HepG2 (cell line): ENCODE measurements at places on chromosomes 6 and 20.

DNA sequence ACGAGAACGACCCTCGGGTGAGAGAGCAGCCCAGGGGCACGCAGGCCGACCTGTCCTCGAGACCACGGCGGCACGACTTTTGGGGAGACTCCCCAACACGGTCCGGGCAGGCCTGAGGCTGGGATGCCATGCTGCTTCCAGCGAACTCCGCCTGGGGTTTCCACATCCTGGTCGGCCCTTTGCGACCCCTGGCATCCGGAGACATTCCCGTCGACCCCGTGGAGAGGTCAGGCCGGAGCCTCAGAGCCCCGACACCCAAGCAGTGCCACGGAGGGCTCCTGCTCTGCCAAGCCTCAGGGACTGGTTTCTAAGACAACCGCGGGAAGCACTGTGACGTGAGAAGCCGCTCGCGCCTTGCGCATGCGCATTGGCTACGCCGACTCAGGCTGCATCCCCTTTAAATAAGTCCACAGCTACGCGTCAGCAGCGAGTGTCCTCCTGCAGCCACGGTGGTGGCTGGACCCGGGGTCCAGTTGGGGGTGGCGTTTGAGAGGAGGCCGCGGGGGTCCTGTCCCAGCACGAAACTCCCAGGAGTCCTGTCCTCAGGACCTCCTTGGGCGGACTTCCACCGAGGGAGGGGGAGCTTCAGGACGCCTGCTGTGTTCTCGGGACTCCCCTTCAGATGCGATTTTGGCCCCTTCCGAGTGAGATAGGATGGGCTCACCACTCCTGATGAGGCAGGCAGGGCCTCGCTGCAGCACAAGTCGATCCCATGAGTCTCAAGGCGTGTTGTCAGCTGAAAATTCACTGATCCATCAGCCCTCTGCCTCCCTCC lies 1089.3 kb upstream of the DEFB115 start:
- no peak overlapping the region for H3K4me3 ChIP-seq
- H3K27ac ChIP-seq: no peak overlapping the region
- no peaks in the 10 kb centered on the region for H3K4me1 ChIP-seq
- H3K36me3 ChIP-seq: no peaks in the 10 kb centered on the region
- H3K27me3 ChIP-seq: no peaks in the 10 kb centered on the region; the same call in 1 of the 2 replicates

- no peaks in the 10 kb centered on the region for H3K27me3 ChIP-seq
- H3K36me3 ChIP-seq: no peaks in the 10 kb centered on the region
- no peak overlapping the region for H3K27ac ChIP-seq
- no peak overlapping the region for H3K4me3 ChIP-seq
- H3K4me1 ChIP-seq: peaks cover 19% of the 10 kb centered on the region
These were observed 8.9 kb upstream of the AHI1 start for GRCh38 chr6:135506270-135506997.

DNA sequence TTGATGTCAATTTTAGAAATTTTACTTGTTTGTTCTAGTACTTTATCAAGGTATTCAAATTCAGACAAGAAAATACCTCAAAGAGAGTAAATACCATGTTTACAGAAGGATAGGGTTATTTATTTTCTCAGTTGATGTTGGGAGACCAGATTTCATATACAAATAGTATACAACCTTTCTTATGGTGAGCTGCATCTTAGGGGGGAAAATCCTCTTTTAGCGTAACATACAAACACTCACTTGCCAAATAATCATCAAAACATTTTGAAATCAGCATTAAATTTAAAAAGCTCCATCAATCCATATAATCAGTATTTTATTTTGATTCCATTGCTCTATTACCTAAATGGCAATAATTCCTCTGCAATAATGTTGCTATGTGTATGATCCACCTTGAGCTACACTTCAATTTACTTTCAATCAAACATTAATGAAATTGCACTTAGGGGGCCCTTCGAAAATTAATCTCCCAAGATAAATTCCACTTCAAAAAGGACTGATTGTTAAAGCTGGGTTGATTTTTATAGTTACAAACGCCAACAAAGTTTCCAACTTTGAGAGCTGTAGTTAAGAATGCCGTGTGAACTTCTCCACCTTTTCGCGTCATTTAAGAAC lies 2.2 kb downstream of the NKX2-4 start:
- no peaks in the 10 kb centered on the region for H3K36me3 ChIP-seq
- no peaks in the 10 kb centered on the region for H3K27me3 ChIP-seq
- no peak for DNase-seq
- H3K4me3 ChIP-seq: no peak overlapping the region

GRCh38 chr20:1867495-1868260 lies 27.5 kb upstream of the SIRPA start:
- peaks cover 37% of the 10 kb centered on the region for H3K4me1 ChIP-seq
- H3K27me3 ChIP-seq: no peaks in the 10 kb centered on the region
- no peaks in the 10 kb centered on the region for H3K36me3 ChIP-seq
- H3K27ac ChIP-seq: no peak overlapping the region
- no peak overlapping the region for H3K4me3 ChIP-seq
- DNase-seq: no peak
